GM12891 (cell line): ENCODE measurements at places on chromosomes 12 and 14.
A peak's percentile ranks its signal among the peaks of the same experiment; 100 is the strongest.

DNA sequence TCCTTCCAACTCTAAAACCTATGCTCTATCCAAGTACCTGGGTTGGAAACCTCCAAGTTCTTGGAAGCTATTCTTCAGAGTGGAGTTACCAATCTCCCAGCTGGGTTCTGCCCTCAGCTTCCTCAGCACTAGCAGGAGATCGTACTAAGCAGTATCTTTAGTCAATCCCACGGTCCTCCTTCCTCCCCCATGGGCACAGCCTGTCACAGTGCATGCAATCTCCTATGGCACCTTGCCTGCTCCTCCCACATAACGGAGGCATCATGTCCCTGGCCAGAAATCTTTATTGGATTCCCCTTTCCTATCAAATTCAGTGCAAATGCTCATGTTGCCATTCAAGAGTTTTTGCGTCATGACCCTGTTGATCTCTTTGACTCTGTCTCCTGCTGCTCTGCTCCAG lies 5.4 kb upstream of the LPAR5 start:
- DNase-seq = no peak

DNA sequence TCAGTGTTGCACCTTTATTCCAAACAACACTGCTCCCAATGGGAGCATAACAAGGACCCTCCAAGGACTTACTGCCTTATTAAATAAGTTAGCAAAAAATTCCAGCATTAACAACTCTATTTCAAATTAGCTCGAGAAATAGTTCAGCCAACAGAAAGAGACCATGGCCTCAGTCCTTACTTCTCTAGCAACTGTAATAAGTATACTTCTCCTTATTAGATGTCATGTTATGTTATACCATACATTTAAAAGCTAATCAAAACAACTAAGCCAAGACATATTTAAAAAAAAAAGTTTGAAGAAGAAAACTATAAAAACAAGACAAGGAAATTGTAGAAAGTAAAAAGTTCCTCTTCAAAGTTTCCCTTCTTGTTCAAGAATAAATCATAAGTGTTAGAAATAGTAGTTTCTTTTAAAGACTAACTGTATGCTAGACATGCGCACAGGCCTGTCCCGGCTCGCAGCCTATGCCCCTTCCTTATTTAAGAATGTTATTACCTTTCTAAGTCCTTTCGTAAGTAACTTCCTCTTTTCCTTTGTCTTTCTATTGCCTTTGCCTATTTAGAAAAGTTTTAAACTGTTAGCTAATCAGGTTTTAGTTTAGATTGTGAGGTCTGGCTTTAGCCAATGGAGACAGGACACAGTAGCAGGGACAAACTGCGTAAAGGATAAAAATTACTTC lies 68.6 kb downstream of the RESF1 start:
- DNase-seq = no peak

GRCh38 chr14:103141117-103141796 lies 18.0 kb downstream of the TNFAIP2 start:
- DNase-seq = no peak

- DNase-seq = no peak
Measured at GRCh38 chr12:64088431-64089349, 133.4 kb downstream of the KICS2 start.

GRCh38 chr12:25734529-25735180 lies 181.6 kb upstream of the LMNTD1 start:
- no peak for DNase-seq

GRCh38 chr12:116276652-116277466 lies 634 bp downstream of the MED13L start:
- peak; percentile 43 for DNase-seq

- no peak for DNase-seq
Measured at GRCh38 chr14:100538351-100539002, 48.7 kb downstream of the BEGAIN start.

DNA sequence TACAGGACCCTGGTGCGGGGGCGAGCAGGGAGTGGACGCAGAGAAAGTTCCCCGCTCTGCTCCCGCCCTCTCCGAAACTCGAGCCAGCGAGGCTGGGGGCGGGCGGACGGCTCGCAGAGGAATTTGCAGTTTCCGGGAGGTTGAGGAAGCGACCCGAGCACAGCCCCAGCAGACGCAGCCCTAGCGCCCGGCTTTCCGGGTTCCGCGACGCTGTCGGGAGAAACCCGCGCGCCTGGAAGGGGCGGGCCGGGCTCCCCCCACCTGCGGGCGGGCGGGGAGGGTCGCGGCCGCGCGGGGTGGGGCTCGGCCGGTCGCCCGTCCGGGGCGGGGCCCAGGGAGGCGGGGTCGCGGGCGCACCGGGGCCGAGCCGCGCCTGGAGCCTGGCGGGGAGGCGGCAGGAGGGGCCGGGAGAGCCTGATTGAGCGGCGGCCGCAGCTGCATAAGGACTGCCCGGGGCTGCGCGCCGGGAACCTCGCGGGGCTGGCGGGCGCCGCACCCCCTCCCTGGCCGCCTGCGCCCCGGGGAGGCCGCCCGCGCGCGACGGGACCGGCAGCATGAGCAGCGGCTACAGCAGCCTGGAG lies at the start of gene RASSF3:
Gene RASSF3, plus strand, starts transcription at position 417 of the 581 bp plus-strand sequence. Its CDS starts 138 bp downstream, at position 555.
- DNase-seq = peak; percentile 48
